GM10248 (cell line): ENCODE measurements at places on chromosomes 3 and 15.

GRCh38 chr3:87949189-87949878 is 109.5 kb downstream of the CGGBP1 start:
- DNase-seq = no peak

DNA sequence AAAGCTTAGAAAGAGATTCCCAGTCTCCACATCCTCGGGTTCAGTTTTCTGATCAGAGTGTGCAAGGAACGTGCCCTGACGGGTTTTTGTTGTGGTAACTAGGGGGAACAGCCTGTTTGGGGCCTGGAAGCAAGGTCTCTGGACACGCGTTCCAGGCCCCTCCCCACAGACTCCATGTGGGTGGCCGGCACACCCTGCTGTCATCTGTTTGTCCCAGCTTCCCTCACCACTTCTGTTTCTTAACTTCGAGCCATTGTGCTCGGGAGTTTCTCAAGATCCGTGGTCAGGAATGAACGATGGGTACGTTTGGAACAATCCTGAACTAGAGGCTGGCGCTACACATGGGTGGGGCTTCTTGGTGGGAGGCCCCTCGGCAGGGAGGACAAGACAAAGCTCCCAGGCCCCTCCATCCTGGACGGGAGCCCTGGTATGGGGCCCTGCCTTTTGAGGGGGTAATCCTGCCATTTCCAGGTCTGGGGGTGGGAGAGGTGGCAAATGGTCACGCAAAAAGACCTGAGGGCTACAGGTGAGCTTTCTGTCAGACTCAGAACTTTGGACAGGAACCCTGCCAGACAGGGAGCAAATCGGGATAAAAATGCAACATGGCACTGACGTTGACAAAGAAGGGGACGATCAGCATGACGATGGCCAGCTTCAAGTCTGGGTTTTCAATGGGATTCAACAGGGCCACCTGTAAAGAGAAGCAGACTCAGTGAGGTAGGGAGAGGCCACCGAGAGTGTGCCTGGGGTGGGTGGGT is 8.5 kb upstream of the MUSTN1 start:
- no peak for DNase-seq

- DNase-seq = no peak
These were observed 35.7 kb upstream of the ACTL6A start for GRCh38 chr3:179526989-179527391.

DNA sequence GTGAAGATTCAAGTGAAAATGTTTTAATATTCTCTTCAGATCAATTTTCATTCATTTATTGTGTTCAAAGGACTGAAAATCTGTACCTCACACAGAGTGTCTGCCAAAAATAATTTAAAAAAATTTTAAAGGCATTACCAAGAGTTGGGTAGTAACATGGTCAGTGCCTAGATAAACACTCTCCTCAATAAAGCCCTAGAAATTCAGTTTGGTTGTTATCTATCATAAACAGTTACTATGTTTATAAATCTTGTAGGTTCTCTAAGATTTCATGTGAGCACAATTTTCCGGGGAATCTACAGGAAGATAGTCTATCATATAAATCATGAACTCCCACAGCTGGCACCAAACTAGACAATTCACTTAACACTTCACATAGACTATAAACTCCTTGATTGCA is 128.6 kb downstream of the GSK3B start:
- DNase-seq = no peak
